ENCODE measurements at places on chromosomes 5 and 9.

DNA sequence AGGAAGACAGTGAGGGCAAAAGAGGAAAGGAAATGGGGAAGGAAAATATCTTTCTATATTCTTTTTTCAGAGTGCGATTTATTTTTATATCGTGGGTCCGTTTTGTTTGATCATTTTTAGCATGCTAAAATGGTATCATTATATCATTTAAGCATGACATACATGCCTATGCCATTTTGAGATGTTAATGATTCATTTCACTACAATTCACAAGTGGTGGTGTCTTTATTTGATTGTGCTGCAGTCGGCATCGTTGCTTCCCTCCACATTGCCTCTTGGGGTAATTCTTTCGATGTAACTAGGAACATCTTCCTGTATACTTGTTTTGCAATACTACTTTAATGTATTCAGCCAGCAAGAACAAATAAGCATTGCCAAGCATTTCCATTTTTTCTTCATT lies 145.2 kb downstream of the CFAP90 start:
- no peak for DNase-seq

GRCh38 chr5:167934551-167934971 lies 356.9 kb upstream of the WWC1 start:
- DNase-seq, result no peak

- no peak for DNase-seq
These were observed 25.2 kb downstream of the COL5A1 start for GRCh38 chr9:134666831-134667230.

GRCh38 chr5:10682801-10683525 lies 78.1 kb downstream of the DAP start:
- no peak for DNase-seq

DNA sequence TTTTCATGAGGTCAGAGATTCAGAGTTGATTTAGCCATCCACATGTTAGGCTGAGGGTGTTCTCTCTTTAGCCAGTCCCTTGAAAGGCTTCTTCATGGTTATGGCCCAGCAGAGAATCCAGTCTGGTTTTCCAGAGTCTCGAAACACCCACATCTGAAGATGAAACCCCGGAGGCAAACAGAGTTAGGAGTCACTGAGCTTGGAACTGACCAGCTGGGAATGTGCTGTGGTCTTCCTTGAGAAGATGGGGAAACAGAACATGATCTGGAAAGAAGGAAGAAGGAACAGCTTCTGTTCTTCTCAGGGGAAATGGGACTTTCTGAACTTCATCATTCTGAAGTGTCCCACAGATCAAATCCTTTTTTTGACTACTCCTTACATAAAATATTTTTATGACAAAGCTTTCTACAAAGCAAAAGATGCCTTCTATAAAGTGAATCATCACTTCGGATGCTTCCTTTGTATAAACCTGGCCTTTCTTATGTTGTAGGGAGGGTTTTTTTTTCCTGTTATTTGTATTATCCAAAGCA lies 45.4 kb downstream of the ZNF618 start:
- no peak for DNase-seq

DNA sequence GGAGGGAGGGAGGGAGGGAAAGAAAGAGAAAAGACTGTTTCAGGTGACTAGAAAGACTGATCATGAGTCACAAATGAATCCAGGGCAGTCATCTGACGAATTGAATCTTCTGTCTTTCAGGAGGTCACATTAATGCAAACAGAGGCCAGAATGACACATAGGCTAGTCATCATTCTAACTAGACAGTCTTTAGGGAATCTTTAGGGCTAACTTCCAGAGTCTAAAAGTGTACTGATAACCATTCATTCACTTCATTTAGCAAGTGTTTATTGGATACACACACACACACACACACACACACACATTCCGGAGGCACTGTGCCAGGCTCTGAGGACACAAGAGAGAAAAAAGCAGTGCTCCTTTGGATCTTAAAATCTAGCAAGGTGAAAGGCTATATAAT lies 156.7 kb downstream of the EBF1 start:
- DNase-seq, result no peak

DNA sequence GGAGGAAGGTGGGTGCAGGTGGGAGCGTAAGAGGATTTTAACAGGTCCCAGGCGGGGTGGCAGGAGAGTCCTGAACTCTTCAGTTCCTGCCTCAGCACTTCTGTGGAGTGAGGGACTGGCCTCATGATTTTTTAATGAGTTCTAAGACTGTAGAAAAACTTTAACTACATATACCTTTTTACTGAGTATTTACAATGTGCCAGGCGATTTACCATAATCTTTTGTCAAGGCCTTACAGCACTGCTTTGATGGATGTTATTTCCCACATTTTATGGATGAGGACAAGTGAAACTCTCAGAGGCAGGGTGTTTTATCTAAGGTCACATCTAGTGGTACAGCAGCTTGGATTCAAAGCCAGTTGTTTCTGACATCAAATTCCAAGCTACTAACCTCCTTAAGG lies 99.5 kb downstream of the PJA2 start:
- no peak for DNase-seq

- no peak for DNase-seq
These were observed 33.4 kb upstream of the ADAMTS2 start for GRCh38 chr5:179378441-179379271.

DNA sequence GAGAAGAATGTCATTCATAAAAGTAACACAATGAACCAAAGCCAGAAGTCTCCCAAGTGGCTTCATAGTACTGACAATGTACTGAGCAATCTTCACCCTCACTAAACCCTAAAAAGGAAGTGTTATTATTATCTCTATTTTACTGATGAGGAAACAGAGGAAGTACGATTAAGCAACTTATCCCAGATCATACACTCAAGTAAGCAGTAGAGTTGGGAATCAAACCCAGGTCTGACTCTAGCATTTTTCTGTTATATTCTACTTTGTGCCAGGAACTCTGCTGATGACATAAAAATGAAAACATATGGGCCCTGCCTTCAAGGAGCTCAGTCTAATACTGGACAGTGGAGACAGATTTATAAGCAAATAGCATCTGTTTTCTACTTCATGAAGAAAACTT lies 109.2 kb downstream of the RAPGEF6 start:
- DNase-seq, result no peak

Data from activated CD8-positive, alpha-beta memory T cell treated with anti-CD3 and anti-CD28 coated beads for 48 hours (primary cell).